Stimulated activated CD4-positive, alpha-beta T cell treated with anti-CD3 and anti-CD28 coated beads, Interleukin-12 subunit alpha, Interleukin-12 subunit beta, amount 100 ng/mL, for 24 hours (primary cell): ENCODE measurements at places on chromosomes 7 and 10.
A peak's percentile ranks its signal among the peaks of the same experiment; 100 is the strongest.

- DNase-seq = no peak
Measured at GRCh38 chr10:81109200-81109752, 571.6 kb downstream of the SH2D4B start.

DNA sequence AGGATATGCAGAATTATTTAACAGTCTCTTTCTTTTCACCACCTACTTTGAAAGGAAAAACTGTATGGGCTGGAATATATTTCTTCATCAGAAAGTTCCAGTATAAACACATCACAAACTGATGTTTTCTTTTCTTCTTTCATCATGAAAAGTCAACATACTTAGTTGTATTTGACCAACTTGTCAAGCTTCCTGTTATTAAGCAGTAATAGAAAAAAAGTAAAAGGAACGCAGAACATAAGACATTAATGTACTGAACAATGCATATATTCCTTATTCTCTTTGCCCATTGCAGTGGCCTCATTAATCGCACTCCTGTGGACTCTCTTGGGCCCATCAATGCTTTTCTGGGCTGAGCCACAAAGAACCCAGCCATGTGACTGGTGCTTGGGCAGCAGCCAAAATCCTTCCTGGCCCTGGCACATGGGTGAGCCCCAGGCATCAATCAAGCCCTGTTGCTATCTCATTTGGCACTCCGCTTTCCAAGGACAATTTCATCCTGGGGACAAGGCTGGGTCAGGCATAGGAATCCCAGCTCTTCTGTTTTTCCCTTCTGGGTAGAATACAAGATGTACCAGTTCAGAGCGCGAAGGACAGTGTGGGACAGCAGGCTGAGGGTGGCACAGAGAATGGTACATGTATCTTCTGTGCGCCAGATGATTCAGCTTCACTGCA, 42.3 kb downstream of the RHOBTB1 start:
- DNase-seq = no peak

DNA sequence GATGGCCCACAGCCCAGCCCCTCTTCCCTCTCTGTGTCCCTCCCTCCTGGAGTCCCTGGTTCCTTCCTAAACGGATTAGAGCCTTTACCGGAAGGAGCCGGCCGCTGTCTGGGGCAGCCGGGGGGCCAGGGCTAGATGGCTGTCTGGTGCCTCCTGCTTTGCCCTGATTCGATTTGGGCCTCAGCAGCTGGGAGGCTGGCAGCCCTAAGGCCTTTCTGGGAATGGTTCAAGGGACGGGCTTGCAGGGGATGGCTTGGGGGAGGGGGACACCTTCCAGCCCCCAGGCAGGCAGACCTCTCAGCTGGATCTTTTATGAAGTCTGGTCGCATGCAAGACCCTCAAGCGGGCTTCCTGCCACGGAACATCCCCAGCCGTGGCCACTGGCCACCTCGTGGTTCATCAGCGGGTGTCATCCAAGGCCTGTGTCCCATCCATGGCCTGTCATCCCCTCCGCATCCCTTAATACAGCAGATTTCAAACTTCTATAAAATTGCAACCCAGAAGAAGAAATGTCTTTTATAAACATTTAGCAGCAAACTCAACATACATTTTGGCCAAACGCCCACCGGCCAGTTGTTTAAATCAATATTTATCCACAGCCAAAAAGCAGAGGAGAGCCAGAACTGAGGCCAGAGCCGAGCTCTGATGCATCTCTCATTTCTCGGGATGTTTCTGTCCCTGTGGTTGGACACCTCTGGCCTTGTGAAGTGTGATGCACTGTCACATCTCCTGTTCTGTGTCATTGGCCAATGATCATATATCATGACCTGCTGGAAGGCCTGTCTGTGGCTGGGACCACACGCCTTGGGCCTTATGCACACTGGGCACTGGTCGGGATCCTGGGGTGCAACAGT, 52.0 kb downstream of the GTF2IRD1 start:
- no peak for DNase-seq

DNA sequence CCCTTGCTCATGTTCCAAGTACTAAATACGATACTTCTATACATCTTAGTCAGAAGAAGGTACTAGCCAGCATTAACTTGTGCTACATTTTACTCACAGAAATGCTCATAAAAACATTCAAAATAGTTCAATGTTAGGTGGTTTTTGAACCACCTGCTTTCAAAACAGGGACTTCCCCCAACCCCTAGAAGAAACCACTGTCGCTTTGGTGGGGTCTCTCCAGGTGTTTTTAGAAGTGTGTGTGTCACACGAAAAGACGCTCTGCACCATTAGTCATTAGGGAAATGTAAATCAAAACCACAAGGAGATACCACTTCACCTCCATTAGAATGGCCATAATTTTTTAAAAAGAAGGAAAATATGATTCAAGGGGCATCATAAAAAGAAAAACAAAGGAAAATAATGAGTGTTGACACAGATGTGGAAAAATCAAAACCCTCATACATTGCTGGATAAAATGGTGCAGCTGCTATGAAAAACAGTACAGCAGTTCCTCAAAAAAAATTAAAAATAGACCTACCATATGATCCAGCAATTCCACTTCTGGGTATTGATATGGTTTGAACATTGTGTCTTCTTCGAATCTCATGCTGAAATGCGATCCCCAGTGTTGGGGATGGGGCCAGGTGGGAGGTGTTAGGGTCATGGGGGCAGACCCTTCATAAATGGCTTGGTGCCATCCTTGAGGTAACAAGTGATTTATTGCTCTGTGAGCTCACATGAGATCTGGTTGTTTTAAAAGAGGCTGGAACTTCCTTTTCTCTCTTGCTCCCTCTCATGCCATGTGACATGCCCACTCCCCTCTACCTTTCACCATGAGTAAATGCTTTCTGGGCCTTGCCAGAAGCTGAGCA, 74.2 kb downstream of the MALSU1 start:
- peak; percentile 52 for DNase-seq

GRCh38 chr7:84237533-84238173, 43.1 kb upstream of the SEMA3A start:
- no peak for DNase-seq

GRCh38 chr10:50422259-50422658, 170.9 kb upstream of the ASAH2 start:
- no peak for DNase-seq

DNA sequence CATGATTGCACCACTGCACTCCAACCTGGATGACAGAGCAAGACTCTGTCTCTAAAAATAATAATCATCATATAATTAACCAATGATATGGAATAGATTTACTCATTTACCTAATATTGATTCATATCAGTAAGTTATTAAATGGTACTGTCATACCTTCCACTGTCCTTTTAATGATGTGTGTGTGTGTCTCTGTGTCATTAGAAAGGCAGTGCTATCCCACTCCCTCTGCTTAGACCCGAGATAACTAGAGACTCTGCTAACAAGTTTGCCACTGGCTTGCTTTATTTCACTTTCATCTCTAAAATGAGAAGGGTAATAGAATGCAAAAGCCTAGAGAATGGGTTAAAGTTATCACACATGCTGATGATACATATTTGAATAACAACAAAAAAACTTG, 21.1 kb downstream of the MCM10 start:
- DNase-seq = no peak

DNA sequence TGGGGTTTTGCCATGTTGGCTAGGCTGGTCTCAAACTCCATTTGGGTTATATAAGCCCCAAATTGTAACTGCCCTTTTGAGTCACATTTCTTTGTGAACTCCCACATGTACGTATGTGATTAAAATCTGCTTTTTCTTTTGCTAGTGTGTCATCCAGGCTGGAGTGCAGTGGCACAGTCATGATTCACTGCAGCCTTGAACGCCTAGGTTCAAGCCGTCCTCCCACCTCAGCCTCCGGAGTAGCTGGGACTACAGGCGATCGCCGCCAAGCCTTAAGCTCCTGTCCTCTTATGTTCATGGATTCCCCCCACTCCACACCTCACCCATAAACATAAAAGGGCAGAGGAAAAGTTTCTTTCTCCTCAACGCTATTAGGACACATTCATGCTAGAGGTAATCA, 4.4 kb upstream of the SMC3 start:
- no peak for DNase-seq

DNA sequence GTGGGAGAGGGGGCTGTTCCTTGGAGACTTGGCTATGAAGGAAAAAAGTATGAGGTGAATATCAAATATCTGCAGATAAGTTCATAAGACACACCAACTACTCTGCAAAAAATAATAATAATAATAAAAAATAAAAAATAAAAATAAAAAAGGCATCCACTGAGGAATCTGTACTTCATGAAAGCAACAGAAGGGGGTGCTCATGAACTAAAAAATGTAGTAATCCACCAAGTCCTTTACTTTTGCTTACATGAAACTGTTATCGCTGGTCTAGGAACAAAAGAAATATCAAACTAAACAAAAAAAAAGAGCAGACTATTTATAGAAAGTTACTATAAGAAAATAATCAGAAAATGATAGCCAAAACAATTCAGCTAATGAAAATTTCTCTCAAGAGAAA, 579.0 kb downstream of the PHTF2 start:
- no peak for DNase-seq

- no peak for DNase-seq
Measured at GRCh38 chr7:82605247-82605864, 161.8 kb upstream of the CACNA2D1 start.

GRCh38 chr7:88069093-88069492, 135.0 kb downstream of the ADAM22 start:
- no peak for DNase-seq

DNA sequence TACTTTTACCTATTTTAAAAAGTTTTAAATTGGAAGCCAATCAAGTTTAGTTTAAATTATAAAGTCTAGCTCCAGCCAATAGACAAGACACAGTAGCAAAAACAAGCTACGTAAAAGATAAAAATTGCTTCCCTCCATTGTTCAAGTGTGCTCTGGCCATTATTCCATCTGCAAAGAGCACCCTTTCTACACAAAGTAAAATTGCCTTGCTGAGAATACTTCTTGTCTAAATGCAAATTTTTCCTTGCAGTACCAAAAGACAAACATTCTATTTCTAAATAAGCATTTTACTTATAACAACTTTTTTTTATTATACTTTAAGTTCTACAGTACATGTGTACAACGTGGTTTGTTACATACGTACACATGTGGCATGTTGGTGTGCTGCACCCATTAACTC, 75.9 kb upstream of the ZNF746 start:
- no peak for DNase-seq

DNA sequence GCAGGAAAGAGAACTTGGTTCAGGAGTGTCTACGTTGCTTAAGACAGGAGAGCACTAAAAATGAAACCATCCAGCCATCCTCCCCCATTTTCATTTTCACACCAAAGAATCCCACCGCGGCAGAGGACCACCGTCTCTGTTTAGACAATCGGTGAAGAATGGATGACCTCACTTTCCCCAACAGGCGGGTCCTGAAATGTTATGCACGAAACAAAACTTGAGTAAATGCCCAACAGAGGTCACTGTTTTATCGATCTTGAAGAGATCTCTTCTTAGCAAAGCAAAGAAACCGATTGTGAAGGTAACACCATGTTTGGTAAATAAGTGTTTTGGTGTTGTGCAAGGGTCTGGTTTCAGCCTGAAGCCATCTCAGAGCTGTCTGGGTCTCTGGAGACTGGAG, 1.4 kb upstream of the IL6 start:
- DNase-seq = no peak

DNA sequence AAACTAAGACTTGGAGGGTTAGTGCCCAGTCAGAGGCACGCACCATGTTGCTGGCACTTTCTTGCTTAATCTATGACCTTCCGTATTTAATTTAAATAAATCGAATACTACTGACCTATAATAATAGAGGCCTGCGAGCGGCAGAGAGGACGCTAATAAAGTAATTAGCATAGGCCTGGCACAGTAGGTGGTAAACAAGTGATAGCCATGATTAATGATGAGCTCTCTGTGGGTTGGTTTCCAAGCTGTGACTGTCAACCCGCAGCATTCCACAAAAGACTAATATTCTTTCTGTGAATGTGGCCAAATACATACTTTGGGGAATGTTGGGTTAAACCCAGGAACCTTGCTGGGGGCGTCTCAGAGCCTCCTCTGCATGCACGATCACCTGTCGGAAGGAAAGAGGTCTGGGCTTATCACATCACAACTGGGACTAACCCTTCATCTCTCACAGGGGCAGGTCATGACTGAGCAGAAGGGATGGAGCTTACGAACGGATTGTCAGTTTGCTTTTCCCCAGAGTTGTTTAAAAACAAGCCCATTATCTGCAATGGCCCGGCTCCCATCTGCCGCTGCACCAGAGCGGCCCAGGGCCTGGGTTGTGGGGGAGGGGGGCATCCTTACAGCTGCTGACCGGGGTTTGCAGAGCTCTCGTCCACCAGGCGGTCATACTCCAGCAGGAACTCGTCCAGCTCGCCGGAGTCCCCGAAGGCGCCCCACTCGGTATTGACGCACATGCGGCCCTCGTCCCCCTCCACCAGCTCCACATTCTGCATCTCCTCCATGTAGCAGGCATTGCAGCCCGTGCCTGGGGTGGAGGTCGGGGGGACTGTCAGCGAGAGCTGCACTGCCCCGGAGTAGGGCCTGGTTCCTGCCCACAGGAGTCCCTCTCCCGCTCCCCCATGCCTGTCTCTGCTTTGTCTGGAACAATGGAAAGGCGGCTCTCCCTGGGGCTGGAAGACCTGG, 6.2 kb upstream of the MYL7 start:
- no peak for DNase-seq

DNA sequence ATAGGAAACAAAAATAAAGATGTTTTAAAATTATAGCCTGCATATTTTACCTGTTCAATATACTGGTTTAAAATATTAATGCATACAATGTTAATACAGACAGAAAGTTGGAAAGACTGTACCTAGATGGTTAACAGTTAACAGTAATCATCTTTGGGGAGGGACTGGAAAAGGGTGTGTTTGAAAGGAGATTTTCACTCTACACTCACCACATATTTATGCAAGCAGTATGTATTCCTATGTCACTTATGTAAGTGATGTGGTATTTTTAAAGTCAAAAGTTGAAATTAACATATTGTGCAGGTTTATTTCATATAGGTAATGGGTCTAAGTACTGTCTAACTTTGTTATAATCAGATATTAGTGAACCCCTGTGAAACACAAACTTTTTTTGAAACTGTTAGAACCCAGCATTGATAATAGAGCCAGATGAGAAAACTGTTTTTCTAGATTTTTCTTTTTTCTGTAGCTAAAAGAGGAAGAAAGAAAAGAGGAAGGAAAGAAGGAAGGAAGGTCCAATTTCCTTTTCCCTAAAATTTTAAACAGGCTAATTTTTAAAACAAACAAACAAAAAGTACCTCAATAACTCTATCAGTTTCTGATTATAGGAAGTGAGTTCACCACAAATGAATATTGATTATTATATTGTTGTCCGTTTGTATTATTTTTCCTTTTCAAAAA, 9.0 kb upstream of the STARD3NL start:
- no peak for DNase-seq

DNA sequence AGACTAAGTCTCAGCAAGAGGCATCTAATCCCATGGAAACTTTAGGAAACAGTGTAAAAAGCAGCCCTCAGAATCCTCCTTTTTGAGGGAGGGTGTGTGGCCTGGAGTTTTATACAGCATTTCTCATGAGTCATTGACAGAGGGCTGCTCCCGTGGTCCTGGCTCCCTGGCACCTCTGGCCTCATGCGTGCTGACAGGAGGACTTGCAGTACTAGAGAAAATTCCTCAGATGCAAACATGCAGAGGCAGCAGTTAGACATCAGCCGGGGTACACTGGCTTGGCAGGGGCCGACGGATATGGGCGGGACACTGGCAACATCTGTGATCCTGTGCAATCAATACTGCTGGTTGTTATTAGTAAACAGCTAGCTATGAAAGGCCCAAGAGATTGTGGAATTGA, 925.1 kb upstream of the CELF2 start:
- no peak for DNase-seq

- no peak for DNase-seq
Measured at GRCh38 chr10:79260811-79261740, 86.2 kb upstream of the PPIF start.

- no peak for DNase-seq
Measured at GRCh38 chr7:17130281-17131059, 168.0 kb upstream of the AHR start.
